Bladder microvascular endothelial cell (primary cell): ENCODE measurements at places on chromosomes 11 and 22. TPM values are rescaled to one million over a fixed set of nuclear protein-coding genes. Genes with fewer than 3 reads are reported as not detected.

Gene HOATZ
- total RNA-seq = not detected in 2 replicates

Gene OR5AP2
- total RNA-seq = not detected in 2 replicates

Gene ALDH3B2
- not detected in 2 replicates for total RNA-seq

Gene WNT7B
- not detected in 2 replicates for total RNA-seq

Gene ZNF214
- total RNA-seq = 0.65 and 1.8 TPM in 2 replicates
